ENCODE measurements at places on chromosomes 11 and 22.

DNA sequence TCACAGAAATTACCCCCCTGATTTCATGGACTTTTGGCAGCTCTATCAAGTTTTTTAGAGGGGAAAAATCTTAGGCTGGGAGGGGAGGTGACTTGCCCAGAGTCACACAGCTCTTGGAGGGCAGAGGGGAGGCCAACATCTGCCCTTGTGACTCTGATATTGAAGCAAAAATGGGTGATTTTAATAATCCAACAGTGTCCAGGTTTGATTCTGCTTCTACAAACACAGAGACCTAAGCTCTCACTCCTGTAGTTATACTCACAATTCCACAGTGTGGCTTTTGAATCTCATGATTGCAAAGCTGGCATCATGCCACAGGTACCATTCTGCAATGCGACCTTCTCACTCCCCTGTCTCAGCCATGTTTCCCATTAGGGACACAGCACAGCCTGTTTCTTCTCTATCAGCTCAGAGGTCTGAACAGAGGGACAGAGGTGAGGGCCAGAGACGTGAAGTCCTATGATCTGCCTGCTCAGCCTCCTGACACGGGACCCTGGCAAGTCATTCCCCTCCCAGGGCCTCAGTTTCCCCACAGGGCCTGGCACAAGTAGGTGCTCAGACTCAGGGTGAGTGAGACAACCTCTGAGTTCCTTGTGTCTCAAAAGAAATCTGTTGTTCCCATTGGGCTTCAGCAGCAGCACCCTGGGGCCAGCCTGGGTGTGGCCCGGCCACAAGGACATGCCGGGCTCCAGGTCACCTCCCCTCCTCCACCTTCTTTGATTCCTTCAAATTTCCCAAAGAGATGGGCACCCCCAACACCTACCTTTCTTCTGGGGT, 766 bp downstream of the APOL2 start:
- no peak for DNase-seq

- DNase-seq: peak; percentile 59
These were observed at the start of gene FOLR1 for GRCh38 chr11:72191961-72192381. Gene FOLR1, plus strand, starts transcription at chr11:72192140. Its CDS starts 34 bp downstream, at chr11:72192174.

- DNase-seq: no peak
These were observed 12.5 kb upstream of the LRRC10B start for GRCh38 chr11:61495801-61496601.

DNA sequence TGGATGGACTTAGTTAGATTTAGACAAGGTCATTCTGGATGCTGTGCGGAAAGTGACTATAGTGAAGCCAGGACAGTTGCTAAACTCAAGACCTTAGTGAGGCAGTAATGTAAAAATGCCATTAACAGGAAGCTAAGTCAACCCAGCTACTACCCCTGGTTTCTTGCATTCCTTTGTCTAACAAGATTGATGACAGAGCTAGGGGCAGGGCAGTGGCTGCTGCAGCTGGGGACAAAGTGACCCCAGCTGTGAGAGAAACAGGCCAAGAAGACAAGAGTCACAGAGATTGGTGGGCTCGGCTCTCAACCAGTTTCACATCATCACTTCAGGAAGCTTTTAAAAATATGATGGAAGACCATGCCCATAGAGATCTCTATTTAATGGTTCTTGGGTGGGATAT, 110.4 kb upstream of the POU2AF2 start:
- DNase-seq: no peak

GRCh38 chr22:32622004-32622743, 147.6 kb downstream of the FBXO7 start:
- DNase-seq: no peak

GRCh38 chr11:66315921-66316811, 678 bp downstream of the CD248 start:
- DNase-seq: no peak

- DNase-seq: no peak
These were observed 29.5 kb downstream of the TEF start for GRCh38 chr22:41411021-41411851.

DNA sequence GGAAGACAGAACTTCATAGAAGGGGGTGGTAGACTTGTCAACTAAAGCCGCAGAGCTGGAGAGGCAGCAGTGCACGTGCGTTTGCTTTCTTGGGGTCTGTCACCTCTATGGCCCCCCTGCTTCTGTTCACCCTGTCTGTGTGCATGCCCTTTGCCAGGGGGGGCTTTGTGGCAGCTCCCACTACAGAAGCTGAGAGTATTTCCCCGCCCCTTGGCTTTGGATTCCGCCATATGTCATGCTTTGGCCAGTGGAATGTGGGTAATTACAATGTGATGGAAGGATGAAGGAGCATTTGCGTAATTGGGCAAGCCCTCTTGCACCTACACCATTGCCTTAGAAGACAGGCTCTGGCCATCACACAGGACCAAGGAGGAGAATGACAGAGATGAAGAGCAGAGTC, 153.0 kb downstream of the MPPED1 start:
- no peak for DNase-seq

GRCh38 chr11:38553148-38553547, 1955.1 kb upstream of the RAG2 start:
- DNase-seq: no peak

GRCh38 chr11:6705905-6706535, 22.9 kb upstream of the MRPL17 start:
- peak; percentile 75 for DNase-seq

DNA sequence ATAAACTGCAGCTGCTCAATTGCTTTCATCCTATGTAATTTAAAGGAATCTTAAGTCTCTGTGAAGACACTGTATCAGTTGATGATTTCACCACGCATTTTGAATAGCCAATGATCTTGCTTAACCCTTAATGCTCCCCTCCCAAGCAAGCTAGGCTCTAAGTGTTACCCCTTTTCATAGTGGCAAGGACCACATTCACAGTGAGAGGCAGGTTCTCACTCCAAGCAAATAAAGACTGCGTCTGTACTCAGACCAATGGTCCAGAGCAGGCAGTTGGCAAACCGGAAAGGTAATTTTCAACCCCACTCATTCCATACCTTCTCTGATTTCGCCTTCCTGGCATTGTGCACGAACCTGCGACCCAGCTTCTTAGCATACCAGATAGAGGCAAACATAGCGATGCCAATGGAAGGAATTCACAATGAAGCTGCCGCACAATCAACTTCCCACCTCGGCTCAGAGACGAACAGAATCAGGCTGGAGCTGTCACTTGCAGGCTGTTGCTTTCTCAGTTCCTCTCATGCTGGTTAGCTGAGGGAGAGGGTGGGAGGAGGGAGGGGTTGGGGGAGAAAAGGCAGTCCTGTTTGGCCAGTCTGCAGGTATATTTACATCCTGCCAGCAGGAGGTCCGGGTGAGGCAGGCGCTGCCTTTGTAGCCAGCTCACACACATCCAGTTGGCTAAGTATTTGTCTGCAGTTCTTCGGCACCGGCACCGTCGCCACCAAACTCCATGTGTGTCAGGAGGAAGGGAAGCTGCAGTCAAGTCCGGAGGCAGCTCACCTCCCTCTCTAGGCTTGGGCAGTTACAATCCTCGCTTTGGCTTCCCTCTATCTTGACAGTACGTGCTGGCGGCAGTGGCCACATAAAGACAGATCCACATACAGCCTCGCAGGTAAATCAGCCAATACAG, 1151.2 kb upstream of the CCDC90B start:
- no peak for DNase-seq

DNA sequence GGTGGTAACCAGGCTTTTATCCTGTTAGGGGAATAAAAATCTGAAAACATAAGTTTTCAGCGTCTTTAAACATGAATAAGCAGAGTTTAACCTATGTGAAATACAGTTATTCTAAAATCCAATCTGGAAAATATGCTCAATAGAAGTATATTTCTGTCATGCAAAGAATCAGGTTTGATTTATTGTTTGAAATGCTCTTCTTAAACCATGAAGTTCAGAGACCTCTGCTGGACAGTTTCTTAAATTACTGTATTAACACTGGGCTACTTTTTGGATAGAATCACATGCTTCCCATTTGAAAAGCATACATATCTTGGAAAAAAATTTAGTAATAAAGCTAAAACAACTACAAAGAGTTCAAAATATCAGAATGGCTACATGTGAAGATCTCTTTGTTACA, 25.4 kb downstream of the APIP start:
- DNase-seq: peak; percentile 72

- peak; percentile 76 for DNase-seq
These were observed 7.6 kb downstream of the FXYD2 start for GRCh38 chr11:117816846-117817367.

GRCh38 chr11:123700772-123701171, 40.7 kb downstream of the ZNF202 start:
- DNase-seq: no peak

DNA sequence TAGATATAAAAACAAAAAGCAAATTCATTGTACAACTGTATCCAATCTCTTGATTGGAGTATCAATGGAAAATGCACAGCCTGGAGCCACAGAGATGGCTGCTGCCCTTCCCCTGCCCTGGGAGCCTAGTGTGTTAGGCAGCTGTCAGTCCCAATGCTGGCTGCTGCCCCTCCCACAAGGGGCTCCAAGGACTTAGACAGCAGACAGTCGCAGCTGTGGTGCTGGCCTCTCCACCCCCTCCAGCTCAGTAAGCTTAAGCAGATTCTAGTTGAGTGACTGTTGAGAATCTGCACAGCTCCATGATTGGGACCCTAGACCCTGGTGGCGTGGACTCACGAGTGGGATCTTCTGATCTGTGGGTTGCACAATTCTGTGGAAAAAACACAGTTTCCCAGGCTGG, 1511.2 kb downstream of the FAM181B start:
- DNase-seq: no peak

DNA sequence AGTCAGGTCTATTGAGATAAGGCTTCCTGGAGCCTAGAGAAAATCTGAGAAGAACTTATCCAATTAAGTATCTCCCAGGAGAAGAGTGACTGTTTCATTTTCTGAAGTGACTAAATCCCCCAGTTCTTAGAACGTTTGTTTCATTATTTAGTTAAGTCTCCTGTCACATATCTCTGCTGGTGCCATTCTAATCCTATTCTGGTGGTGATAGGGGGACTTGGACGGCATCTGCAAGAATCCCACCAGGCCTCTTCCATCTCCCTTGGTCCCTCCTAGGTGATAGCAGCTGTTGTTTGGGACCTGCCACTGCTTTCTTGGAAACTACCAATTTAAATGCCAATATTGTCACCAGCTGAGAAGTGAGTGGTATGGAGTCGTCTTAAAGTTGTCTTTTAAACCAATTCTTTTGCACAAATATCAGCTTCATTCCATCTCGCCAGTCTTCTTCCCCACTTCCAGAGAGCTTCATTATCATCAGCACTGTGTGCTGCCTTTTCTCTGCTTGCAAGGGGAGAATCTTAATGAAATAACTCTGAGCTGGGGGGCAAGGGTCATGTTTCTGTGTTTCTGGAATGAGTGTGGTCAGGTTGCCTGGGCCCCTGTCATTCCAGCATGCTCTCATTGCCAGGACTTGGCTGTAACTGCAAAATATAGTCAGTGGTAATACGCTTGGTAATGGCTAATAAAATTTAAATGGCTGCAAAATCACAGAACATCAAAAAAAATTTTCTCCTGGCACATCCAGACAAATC, 104.8 kb downstream of the LDLRAD3 start:
- no peak for DNase-seq

DNA sequence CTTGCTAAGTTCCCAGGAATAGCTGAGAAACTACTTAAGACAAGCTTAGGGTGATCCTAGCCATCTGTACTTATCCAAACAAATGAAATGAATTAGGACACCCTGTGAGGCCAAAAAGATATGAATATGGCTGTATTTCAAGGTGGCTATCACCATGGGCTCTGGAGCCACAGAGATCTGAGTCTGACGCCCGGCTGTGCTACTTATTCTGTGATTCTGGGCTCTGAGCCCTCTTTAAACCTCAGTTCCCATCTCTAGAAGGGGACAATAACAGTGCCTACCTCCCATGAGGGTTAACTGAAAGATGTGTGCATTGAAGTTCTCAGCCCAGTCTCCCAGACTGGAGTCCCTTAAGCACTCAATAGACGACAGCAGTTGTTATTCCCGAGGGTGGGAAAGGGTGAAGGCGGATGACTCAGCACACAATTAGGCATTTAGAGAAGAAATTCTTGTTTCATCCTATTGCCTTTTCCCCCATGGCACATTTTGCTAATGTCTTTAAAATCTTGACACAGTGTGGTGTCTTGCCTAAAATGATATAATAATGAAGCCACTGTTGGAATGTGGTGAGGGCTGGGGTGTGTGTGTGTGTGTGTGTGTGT, 132.5 kb downstream of the ADAMTS15 start:
- no peak for DNase-seq

- no peak for DNase-seq
These were observed 179.3 kb upstream of the RAG2 start for GRCh38 chr11:36777311-36777710.

DNA sequence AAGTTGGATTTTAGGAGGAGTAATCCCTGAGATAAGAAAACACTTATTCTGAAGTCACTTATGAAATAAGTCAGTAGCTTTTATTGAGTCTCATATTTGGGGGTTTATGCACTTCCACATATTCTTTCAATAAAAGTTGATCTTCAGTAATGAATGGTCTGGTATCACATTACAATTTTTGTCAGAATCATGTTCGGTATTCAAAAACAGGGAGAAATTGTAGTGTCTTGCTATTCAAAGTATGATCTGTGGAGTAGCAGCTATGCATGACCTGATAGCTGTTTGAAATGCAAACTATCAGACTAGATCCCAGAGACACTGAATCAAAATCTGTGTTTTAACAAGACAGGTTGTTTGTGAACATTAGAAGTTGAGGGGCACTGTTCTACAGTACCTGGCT, 857.6 kb downstream of the METTL15 start:
- DNase-seq: no peak

- DNase-seq: peak; percentile 15
These were observed 4.6 kb upstream of the IL17REL start for GRCh38 chr22:50016988-50017700.

GRCh38 chr11:33773404-33773986, 825 bp downstream of the FBXO3 start:
- peak; percentile 8 for DNase-seq

DNA sequence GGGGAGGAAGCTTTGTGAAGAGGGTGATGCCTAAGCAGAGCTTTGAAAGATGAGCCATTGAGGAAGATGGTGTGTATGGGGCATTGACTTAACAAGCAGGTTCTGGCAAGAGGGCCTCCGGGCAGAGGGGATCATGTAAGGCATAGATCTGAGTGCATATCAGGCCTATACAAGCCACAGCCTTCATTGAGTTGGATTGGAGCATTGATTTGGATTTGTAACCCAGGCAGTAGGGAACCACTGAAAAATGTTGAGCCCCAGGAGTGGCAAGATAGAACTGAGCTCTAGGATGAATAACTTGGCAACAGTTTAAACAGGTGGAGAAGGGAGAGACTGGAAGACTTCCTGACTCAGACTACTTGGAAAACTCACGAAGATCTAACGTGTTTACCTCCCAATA, 21.4 kb downstream of the PANX1 start:
- DNase-seq: no peak

- no peak for DNase-seq
These were observed 15.9 kb upstream of the PIK3IP1 start for GRCh38 chr22:31308181-31308580.

DNA sequence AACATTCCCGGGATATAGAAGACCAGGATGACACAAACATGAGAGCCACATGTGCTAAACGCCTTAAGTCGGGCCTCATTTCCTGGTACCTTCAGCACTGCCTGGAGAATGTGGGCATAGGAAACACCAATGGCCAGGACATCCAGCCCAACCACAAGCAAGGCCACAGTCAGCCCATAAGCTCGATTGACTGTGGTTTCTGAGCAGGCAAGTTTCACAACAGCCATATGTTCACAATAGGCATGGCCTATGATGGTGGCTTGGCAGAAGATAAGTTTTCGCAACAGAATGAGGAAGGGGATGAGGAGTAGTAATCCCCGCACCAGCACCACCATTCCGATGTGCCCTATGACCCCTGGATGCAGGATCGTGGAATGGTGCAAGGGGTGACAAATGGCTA, 26.9 kb upstream of the OR56A1 start:
- no peak for DNase-seq

All from suppressor macrophage (primary cell).